ENCODE measurements at places on chromosomes 16 and 17.

- DNase-seq = no peak
Observed at GRCh38 chr17:20087538-20088250, 78.5 kb downstream of the SPECC1 start.

GRCh38 chr17:16466407-16466806 lies 25.6 kb downstream of the LRRC75A start:
- DNase-seq = no peak

DNA sequence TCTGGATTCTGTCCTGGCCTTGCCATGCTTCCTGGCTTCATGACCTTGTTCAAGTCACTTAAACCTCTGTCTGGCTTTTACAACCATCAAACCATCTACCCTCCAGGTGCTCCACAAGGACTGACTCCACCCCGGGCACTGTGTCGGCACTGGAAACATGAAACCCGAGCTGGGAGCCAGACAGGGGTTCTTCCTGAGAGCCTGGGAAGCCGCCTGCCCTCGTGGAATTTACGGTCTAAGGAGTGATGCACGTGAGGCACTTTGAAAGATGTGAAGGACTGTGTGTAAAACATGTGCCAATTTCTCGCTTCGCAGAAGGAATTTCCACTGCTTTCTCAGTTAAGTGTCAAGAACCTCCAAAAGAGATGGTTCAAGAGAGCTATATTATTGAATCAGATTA lies 11.6 kb downstream of the CDK5R1 start:
- no peak for DNase-seq

- peak; percentile 1 for DNase-seq
Observed at GRCh38 chr16:25747160-25747758, 55.5 kb downstream of the HS3ST4 start.

DNA sequence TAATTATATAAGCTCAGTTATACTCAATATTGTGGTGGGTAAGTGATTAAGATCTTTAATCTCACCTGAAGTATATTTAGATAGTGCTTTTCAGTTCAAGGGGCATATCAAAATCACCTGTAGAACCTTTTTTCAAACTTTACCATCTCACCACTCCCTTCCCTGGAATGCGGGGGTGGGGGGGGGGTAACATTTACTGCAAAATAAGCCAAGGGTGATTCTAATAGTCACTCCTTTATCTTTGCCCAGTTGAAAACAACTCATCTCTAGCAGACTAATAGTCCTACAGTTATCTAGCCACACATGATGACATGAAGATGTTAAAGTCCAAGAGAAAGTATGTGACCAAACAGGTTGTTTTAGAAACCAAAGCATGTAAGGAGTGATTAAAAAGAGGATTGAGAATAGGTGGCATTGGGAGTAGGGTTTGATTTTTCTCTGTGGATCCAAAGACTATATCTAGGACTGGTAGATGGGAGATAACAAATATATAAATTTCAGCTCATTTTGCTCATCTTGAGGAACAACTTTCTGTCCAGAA lies 21.5 kb downstream of the LPCAT2 start:
- DNase-seq = no peak

- DNase-seq = no peak
Observed at GRCh38 chr16:58507195-58507962, 7.4 kb downstream of the NDRG4 start.

DNA sequence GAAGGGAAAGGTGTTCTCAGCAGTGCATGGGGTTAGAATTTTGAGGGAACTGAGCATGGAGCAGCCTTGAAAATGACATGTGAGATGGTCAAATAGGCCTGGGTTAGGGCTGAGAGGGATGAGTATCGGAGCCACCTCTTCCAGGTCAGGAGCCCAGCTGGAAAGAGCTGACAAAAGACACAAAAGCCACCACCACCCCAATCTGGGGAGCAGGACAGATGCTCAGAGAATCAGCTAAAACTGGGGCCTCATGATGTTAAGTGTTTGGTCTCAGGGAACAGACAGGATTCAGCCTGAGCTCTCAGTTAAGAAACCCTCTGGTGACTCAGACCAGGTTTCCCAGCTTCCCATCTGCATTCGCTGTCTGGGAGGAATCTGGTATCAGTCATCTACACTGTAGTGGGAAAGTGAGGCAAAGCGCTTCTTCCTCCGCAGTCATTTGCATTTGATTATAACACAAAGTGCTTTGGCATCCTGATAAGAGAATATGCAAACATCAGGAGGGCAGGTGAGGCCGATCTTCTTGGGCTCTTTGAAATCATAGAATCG lies 2.6 kb downstream of the WNT9B start:
- no peak for DNase-seq

GRCh38 chr16:87207965-87208364 lies 109.2 kb downstream of the C16orf95 start:
- no peak for DNase-seq

GRCh38 chr17:18246880-18247612 lies 11.5 kb downstream of the FLII start:
- peak; percentile 56 for DNase-seq

DNA sequence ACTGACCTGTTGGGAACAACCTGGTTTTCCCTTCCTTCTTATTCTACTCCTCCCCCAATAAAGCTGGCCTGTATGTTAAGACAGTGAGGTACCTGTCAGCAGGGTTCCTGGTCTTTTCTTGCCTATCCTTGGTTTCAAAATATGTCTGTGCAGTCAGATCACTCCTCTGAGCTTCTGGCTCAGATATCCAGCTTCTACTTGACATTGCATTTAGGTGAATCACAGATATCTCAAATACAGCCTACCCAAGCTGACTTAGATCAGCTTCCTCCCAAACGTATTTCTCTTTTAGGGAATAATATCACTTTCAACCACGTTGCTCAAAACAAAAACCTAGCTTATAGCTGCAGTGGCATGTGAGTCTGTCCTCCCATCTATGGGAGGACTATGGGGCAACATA lies 48.7 kb downstream of the TEX14 start:
- no peak for DNase-seq

DNA sequence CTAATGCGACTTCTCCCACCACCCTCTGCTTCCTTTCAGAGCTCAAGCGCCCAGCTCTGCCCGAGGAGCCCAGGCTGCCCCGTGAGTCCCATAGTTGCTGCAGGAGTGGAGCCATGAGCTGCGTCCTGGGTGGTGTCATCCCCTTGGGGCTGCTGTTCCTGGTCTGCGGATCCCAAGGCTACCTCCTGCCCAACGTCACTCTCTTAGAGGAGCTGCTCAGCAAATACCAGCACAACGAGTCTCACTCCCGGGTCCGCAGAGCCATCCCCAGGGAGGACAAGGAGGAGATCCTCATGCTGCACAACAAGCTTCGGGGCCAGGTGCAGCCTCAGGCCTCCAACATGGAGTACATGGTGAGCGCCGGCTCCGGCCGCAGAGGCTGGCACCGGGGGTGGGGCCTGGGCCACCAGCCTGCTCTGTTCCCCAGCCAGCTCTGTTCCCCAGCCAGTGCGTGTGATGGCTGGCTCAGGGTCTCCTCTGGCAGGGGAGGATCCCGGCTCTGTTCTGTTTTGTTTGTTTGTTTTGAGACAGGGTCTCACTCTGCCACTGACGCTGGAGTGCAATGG lies 18.7 kb downstream of the CRISPLD2 start:
- no peak for DNase-seq

GRCh38 chr17:33802349-33803198 lies 452.5 kb upstream of the CCL2 start:
- DNase-seq = peak; percentile 25

DNA sequence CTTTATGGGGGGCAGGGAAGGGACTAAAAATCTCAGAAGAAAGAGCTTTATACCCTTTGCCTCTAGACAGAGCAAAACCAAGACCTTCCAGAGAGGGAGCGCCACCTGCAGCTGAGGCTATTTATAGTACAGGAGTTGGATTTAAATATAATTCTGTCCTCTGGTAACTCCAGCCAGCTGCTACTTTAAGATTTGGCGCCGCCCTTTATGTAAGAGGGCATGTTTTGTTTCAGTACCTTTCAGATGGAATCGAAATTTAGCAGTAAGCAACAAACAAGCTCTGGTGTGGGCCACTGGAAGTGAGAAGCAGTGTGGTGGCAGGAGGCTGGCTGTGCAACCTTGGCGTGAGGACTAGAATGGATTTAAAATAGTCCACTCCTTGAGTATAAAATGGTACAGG lies 5.2 kb upstream of the GUCY2D start:
- DNase-seq = no peak

DNA sequence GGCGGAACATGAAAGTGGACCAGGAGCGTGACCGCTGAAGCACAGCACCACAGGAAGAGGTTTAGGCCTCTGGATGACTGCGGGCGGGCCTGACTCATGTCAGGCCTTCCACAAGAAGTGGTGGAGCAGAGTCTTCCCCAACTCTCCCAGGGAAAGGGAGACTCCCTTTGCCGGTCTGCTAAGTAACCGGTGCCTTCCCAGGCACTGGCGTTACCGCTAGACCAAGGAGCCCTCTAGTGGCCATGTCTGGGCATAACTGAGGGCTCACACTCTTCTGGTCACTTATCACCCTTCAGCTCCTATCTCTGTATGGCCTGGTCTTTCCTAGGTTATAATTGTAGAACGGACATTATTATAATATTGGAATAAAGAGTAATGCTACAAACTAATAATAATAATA lies 1931.9 kb downstream of the TP53TG3F start:
- peak; percentile 31 for DNase-seq

Measured in suppressor macrophage treated with lipopolysaccharide for 4 hours (primary cell).